ENCODE measurements at places on chromosomes 6 and 20.

DNA sequence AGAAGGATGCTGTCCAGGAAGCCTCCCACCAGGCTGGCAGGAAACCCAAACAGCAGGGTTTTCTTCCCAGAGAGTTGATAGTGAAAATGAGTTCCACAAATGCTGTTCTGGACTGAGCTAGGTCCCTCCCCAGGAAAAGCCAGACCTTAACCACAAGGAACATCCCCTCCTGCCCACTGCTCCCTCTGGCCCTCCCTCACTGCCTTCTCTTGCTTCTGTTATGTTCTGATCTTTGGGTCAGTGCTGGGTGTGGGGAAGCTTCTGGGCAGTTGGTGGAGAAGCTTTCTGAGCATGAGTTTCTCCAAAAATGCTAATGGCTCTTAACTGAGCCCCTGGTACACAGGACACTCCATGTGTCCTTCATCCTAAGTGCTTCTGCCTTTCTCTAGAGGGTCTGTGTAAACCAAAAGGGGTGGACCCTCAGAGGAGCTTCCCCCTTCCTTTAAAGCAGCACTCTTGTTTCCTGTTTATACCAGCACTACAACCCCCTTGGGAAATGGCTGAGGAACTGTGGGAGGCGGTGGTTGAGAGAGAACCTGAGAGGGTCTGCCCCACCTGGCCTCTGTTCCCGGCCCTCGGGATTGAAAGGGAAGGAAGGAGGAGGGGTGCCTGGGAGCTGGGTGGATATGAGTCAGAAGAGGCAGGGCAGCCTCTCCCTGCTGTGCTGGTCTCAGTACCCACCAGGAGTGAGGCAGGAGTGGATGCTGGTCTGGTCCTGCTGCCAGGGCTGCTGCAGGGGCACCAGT lies 42.0 kb downstream of the CDS2 start:
- DNase-seq: peak; percentile 57

DNA sequence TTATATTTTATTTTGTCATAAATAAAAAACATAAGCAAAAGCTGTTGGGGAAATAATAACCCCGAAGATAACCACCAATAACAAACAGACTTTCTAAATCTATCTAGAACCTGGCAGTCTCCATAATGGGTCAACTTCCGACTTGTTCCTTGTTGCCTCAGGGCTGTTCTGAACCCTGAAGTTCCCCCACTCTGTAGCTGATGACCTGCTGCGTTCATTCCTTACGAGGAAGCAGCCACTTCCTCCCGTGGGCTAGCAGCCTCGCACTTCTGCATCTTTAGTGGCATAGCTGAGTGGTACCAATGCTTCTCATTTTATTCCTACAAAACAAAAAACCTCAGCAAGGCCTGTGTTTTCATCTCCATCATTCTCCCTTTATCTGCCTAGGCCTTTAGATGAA lies 103.0 kb downstream of the PLEKHG1 start:
- DNase-seq: no peak

DNA sequence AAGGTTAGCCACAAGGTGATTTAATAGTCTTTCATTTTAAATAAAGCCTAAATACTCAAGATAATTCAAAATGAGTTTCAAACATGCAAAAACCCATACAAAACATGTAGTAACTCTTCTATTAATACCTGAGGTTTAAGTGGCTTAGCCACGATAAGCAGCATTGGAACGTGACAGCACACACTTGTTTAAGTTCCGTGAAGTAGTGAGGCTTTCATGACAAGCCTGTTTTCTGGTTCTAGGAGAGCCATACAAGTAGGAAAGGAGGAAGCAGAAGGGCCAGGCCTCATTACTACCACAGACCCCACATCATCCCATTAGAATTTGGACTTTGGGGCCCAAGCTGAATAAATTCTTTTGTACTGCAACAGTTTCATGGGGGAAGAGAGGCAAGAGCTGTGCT lies 54.3 kb upstream of the PRND start:
- DNase-seq: no peak

- DNase-seq: no peak
Observed at GRCh38 chr6:158813032-158813431, 6.1 kb downstream of the EZR start.

- no peak for DNase-seq
Observed at GRCh38 chr6:129510950-129511349, 199.0 kb downstream of the ARHGAP18 start.

GRCh38 chr20:47576516-47577033 lies 74.9 kb downstream of the NCOA3 start:
- peak; percentile 85 for DNase-seq

- no peak for DNase-seq
Observed at GRCh38 chr6:149855741-149856140, 8.4 kb downstream of the LRP11 start.

GRCh38 chr6:14500809-14501208 lies 383.2 kb downstream of the CD83 start:
- no peak for DNase-seq

DNA sequence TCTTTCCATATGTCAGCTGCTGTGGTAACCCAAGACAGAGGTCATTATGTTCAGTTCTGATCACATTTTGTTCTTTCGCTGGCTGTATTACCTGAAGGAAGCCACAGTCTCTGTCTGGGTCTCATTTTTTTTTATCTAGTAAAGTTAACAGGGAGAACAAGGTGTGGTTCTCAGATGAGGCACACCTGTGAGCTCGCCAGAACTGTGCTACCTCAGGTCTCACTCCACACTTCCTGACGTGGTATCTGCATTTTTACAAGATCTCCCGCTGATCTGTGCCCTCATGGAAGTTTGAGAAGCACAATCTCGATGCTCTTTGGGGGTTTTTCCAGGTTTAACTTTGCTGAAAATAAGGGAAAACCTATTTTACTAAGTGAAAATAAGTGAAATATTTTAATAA lies 169.5 kb upstream of the CENPW start:
- DNase-seq: no peak

GRCh38 chr6:33746651-33747100 lies at the start of gene IP6K3:
Gene IP6K3 (minus strand): TSS chr6:33746905. CDS start chr6:33735476, 11,429 bp downstream.
- DNase-seq: no peak

DNA sequence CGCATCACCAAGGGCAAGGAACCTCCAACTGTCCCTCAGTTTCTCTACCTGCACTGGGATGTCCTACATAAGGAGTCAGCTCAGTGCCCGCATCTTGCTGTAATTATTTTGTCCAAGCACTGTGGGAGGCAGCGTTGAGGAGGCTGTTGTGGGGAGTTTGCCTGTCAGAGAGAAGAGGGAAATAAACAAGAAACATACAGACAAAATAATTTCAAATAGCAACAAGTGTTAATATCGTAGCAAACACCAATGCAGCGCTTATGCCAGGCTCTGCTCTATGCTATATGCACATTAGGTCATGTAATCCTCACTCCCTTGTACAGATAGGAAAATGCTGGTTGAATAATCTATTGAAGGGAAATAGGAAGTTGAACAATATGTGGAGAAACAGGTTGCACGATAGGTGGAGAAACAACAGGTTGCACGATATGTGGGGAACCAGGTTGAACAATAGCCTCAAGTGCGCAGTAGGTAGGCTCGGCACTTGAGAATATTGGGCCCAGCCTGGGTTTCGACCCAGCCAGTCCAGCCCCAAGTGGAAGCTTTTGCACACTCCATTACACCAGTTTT lies 91.2 kb upstream of the SIRPA start:
- no peak for DNase-seq

DNA sequence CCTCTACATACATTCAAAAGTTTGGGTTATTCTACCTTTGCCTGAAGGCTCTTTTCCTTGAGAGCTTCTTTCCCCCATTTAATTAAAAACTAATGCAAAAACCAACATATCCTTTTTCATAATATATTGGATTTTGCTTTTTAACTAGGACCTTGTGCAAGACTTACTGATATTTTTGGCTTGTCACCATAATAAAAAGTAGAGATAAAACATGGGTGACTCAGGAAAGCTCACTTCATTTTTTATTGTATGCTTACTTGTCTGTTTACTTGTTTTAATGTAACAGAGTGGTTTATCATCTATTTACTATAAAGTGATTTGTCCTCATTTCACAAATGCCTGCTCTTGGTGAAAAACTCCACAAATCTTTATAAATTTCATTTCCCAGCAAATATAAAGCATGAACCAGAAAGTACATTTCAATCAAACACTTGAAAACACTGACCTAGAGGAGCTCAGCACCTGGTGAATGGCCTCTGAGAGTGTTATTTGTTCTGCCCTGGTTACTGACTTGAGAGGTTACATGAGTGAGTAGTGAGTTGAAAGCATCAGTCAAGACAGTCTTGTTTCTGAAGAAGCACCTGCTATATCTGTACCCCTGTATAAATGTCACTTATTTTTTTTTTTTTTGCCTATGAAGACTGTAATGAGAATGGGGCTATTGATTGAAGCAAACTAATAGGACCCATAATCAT lies 20.8 kb downstream of the ADGRG6 start:
- no peak for DNase-seq
